ENCODE measurements at places on chromosomes 5 and 9.
A peak's percentile ranks its signal among the peaks of the same experiment; 100 is the strongest.

DNA sequence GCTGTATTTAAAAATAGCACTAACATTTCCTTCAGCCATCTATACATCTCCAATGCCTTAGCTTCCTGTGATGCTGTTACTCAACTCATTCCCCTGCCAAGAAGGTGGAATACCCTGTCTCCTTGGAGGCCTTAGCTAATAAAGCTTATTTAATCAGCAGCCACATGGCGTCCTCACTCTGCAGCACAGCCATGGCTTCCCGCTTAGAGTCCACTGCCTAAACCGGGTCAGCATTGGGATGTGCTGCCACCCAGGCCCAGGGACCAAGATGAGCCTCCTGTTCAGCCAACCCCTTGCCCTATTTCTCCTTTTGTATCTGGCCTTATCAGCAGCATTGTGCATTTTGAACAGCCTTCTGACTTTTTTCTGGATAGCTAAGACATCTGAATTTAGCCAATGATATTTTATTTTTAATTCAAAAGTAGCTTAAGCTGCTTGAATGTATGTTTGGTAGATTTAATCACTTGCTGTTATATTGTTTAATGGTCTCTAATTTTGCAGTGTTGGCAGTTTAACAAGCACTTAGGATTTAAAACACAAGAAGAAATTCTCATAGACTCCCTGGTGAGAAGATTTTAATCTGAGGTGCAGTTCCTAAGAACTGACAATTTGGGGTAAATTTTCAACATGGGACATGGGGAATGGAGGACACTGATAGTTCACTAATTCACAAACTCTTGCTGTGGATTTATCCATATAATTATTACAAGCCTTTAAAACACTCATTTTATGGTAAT lies 113.0 kb downstream of the RPS23 start:
- no peak for DNase-seq

- DNase-seq: no peak
Measured at GRCh38 chr5:164132358-164132757, 626.9 kb downstream of the MAT2B start.

DNA sequence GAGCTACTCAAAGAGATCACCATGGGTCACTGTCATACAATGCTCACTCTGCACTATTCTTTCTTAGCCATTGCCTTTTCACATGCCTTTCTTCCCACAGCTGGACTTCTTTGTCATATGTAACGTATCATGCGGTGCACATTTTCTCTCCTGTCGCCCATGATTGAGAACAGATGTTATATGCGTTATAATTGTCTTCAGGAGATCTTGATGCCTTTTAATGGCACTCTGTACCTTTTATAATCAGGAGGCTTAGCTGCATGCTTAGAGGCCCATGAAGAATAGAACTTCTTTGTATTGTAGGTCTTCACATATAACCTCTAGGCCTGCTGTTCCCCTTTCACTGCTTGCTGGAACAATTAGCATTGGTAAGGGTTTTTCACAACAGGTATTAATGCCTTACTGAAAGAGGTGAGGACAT lies 436.1 kb downstream of the CDH10 start:
- DNase-seq: no peak

- DNase-seq: no peak
Measured at GRCh38 chr9:118364266-118365106, 660.3 kb downstream of the TLR4 start.

- no peak for DNase-seq
Measured at GRCh38 chr9:6894135-6894534, 136.4 kb downstream of the KDM4C start.

DNA sequence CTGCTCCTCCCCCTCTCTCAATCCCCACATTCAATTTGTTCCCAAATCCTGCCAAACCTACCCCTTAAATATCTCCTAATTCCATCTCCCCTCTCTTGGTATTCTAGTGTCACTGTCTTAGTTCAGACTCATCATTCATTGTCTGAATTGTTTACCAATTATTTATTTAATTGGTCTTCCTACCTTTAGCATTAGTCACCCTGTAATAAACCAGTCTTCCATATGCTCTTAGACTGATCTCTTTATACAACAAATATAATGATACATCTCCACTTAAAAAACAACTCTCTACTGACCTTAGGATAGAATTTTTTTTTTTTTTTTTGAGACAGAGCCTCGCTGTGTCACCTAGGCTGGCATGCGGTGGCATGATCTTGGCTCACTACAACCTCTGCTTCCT lies 51.4 kb downstream of the RFK start:
- no peak for DNase-seq

- no peak for DNase-seq
Measured at GRCh38 chr9:133200631-133201030, 8.4 kb downstream of the OBP2B start.

- no peak for DNase-seq
Measured at GRCh38 chr9:135888126-135888765, 19.1 kb downstream of the CAMSAP1 start.

DNA sequence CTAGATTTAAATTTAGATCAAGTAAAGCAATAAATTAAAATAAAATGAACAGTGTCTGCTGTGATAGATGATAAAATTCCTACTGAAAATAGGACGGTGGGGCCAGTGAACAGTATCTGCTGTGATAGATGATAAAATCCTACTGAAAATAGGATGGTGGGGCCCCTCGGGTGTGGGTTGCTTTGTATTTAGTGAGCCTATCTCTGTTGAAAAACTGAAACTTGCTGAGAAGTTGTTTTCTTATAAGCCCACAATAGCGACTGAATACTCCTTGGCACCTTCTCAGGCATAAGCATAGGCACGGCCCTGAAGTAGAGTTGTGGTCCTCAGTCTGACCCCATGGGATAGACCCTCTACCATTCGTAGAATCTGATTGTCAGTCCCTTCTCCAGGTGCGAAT lies 5.7 kb downstream of the SDHA start:
- DNase-seq: no peak

- DNase-seq: no peak
Measured at GRCh38 chr5:50967563-50968355, 301.3 kb downstream of the PARP8 start.

- DNase-seq: no peak
Measured at GRCh38 chr5:90873033-90873517, 314.5 kb downstream of the ADGRV1 start.

DNA sequence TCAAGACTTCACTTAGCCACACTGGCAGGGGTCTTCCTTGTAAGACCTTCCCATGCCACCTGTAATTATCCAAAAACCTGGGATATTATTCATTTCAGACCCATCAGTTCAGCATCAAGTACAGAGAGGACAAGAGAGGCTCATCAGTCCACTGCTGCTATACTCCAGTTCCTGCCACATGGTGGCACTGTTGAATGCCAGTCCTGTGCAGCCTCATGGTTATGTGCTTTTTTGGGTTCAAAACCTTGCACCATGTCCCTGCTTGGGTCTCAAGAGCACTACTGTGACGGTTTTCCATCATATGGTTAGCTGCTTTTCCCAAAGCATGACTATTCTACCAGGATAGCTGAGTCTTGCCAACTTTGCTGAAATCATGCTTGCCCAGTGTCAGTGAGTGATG lies 8.5 kb downstream of the PTGS1 start:
- DNase-seq: no peak

DNA sequence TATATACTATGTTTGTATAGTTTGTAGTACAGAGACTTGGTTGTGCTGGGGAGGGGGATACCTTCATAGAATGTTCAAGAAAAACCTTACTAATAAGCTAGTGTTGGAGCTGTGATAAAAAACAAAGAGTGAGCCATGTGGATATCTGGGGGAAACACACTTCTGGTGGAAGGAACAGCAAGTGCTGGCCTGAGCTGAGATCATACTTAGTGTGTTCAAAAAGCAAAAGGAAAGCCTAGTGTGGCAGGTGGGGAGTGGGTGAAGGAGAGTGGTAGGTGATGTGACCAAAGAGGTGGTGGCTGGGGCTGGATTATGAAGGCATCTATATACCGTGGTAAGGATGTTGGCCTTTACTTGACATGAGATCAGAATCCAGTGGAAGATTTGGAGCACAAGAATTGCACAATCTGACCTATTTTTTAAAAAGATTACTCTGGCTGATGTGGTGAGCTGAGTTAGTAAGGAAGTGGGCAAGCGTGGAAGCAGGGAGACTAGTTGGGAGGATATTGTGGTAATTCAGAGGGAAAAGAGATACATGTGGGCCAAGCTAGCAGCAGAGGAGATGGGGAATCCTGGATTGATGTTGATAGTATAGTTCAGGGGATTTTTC lies 26.6 kb downstream of the PALM2AKAP2 start:
- no peak for DNase-seq

GRCh38 chr9:116264361-116264760 lies 110.8 kb downstream of the PAPPA start:
- DNase-seq: no peak

GRCh38 chr5:138489683-138490061 lies 24.4 kb downstream of the EGR1 start:
- no peak for DNase-seq

GRCh38 chr5:54518146-54518817 lies 723 bp downstream of the SNX18 start:
- no peak for DNase-seq

DNA sequence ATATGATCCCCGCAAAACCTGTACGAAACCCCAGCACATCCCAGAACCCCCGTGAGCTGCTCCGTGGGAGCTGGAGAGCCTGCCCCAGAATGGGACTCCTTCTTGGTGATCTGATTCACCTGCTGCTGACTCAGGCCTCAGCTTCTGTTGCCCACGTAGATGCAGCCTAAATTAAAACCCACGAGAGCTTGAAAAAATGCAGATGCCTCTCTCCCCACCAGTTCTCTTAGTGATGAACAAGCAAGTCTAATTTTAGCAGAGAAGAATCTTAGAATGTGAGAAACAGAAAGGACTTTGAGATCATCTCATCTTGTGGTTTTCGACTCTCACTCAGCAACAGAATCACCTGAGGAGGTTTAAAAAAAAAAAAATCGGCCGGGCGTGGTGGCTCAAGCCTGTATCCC lies 57.6 kb downstream of the TMOD1 start:
- peak; percentile 4 for DNase-seq

DNA sequence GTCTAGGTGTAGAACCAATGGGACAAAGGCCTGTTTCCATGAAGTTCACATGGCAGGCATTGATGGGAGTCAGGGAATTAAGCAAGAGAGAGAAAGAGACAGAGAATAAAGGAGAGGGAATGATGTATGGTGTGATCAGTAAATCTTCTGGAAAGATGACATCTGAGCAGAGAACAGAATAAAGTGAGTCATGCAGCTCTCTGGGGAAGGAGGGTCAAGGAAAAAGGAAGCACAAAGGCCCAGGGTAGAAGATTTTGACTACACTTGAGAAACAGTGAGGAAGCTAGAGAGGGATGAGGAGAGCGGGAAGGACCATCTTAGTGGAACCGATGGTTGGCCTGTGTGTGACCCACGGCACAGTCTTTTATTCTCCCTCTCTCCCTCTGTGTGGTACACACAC lies 425.9 kb downstream of the SPOCK1 start:
- DNase-seq: no peak

GRCh38 chr9:70340572-70340971 lies 73.9 kb downstream of the KLF9 start:
- peak; percentile 42 for DNase-seq

- DNase-seq: no peak
Measured at GRCh38 chr9:1087120-1087881, 37.1 kb downstream of the DMRT2 start.

GRCh38 chr5:179227229-179227579 lies 118.1 kb downstream of the ADAMTS2 start:
- DNase-seq: no peak

GRCh38 chr5:160423099-160423498 lies 1.4 kb downstream of the PTTG1 start:
- no peak for DNase-seq

GRCh38 chr9:130940027-130940549 lies 1.0 kb upstream of the FIBCD1 start:
- no peak for DNase-seq

DNA sequence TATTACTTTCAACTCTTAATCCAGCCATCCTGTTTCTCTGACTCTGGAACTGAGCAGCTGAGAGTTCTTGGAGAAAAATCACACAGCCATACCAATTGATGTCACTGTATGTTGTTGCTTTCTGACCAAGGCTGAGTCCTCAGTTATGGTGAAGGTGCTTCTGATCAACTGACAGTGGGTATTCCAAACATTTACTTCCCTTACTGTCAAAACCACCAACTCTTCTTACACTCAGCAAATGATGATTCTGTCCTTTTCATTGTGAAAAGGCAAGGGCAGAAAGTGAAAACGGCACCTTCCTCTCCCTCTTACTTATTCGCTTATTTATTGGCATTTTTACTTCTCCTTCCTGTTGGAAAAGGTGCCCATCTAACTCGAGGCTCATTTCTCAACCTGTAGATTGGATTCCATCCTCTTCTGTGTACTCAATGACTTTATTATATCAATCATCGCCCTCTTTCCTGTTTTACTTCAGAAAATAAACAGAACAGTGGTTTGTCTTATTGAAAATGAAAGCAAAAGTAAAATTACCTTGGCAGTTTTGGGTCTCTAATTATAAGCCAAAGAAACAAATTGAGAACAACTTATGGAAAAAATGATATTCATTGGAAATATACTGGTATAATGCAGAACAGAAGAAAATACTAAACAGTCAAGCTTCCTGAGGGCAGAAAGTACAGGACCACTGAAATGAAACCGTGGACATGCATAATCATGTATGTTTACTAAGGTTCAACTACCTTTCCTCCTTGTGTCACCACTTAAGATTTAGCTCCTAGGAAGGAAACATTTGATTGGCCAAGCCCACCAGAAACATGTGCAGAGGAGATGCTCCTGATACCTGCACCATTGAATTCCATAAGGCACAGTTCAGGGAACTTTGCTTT lies 104.5 kb upstream of the CHD1 start:
- DNase-seq: no peak

GRCh38 chr5:111948092-111948841 lies 191.3 kb upstream of the NREP start:
- peak; percentile 45 for DNase-seq

DNA sequence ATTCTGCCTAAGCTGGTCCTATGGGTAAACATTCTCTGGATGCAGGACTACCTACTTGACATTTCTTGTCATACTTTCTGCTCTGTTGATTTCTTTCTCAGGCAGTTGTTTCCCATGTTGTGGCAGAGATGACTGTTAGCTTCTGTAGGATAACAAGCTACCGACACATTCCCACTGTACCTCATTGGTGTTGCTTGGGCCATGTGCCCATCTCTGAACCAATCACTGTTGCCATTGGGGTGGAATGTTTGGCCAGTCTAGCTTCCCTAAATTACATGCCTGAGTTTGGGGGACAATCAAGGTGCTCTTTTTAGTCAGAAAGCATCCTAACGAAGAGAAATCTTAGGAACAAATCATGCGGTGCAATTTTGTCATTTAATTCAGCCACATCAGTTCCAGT lies 212.0 kb downstream of the KDM4C start:
- DNase-seq: no peak

GRCh38 chr9:124137009-124137943 lies 120.5 kb upstream of the NEK6 start:
- DNase-seq: no peak

GRCh38 chr9:136015656-136016571 lies 54.7 kb upstream of the UBAC1 start:
- DNase-seq: no peak

DNA sequence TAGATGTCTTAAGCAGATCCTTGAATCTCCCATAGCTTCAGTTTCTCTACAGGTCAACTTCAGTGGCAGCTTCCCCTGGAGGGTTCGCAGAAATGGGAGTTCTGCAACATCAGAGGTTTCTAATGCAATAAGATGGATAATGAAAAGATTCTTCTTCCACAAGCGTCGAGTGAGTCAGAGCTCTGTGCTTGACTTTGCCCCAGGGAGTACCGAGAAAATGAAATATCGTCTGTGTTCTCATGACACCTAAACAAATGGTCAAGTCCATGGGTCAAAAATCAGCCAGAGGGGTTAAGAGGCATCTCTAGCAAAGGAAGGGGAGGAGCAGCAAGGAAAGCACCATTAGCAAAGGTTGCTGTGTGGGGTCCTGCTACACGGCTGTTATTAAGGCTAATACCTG lies 3.2 kb upstream of the ADRA1B start:
- peak; percentile 67 for DNase-seq
